ENCODE measurements at places on chromosomes 4 and X.

DNA sequence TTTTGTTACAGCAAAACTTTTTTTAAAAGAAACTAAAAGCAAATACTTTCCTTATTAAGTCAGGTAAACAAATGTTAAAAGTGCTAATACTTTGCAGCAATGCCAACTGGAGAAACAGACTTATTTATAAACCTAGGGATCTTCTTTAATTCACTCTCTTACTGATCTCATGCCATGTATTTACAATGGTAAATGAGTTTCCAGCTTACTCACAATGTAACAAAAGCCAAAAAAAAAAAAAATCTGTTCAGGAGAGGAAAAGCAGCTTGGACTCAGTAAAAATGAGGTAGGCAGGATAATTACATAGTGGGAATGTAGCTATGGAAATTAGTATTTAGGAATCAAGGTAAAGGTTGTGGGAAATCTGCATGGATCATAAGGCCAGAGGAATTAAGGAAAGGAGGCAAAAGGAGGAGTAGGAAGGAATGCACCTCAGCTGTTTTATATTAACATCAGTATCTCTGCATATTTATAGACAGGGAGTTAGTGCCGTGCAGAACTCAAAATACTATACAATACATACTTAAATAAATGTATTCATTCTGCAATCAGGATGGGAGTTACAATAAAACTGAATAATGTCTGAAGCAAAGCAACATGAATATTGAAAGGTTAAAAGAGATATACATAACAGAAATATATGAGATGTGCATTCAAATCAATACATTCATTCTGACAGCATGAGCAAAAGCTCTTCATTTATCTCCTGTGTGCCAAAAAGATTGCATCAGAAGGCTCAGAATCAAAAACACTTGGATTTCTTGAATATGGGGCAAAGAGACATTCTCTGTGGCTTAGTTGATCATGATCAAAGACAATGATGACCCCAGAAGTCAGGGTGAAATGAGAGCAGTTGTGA is 57.9 kb upstream of the ETNPPL start:
- DNase-seq: no peak

GRCh38 chr4:136599890-136600289 is 932.4 kb downstream of the PCDH18 start:
- no peak for DNase-seq

GRCh38 chr4:165096776-165097175 is 15.9 kb downstream of the TMEM192 start:
- DNase-seq: peak; percentile 22

DNA sequence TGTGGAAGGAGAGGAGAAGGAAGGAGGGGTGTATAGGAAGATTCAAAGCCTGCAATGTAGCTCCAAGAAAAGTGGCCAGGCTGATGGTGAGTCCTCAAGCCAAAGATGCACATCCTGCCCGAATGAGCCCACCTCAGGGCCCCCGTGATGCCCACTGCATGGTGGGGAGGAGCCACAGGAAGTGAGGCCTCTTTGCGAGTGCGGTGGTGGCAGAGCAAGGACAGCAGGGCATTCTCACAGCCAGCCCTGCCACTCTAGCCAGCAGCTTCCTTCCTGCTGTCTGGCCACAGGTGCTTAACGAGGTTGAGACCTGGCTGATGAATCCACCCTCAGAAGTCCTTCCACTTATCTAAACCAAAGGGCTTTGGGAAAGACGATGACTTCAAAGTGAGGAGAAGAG is 55.8 kb downstream of the BCOR start:
- DNase-seq: no peak

DNA sequence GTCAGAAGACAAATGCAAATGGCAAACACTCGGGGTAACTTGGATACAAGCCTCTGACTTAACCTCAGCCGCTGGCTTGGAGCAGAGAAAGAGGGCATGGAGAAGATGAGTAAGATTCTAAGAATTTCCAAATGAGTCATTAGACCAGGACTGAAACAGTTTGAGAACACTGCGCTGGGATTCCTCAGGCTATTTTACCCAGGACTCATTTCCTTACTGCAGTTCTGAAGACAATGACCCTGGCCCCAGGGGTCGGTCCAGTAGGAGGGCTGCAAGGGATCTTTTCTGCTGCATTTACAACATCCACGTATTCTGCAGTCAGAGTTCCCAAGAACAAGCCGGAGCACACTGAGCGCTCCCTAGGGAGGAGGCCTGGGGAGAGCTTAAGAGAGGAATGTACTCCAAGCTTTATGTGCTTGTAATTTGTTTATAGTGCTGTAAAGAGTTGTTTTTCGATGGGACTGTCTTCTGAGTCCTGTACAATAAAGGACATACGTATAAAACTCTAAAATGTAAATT is 27.3 kb upstream of the SORBS2 start:
- peak; percentile 99 for DNase-seq

DNA sequence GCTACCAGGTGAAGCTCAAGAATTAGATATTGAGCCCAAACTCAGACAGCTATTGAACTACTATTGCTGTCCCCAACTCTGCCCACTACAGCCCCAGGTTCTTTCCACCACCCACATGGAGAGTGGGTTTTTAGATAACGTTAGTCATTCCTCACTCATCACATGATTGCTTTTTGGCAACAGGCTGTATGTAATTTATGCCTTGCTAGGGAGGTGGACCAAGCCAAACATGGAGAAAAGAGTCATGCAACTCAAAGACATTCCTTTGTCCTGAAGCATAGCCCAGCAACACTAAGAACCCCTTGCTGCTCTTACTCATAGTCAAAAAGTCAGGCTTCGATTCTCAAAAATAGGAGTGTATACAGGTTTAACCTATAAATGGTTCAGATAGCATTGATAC is 275.9 kb upstream of the VCX3A start:
- no peak for DNase-seq

DNA sequence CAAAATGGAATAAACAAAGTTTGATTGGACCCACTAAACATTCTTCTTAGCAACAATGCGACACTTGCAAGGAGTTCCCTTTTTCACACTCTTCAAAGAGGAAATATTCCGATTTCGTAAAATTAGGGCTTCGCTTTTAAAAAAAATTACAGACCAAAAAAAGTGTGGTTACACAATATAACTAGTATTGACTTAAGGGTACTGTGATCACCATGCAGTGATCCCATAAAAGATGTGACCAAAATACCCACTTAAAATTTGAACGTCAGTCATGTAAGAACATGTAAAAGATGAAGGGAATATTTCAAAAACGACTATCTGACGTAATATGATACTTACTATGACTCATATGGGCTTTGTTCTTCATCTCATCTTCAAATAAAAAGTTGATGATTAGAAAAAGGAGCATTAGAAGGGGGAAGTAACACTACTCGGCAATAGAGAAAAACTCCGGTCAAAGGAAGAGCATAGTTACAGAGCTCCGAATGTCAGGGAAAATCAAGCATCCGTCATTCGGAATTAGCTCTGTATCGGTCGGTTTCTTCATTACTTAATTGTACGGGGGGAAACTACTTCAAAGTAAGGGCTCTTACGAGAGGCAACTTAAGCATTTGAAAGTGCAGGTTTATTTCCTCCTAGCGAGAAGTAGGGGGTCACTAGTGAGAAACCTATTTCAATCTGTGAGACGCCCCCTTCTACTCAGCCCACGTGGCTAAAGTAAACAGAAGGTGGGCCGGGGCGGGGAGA is 1.3 kb upstream of the TET2 start:
- peak; percentile 38 for DNase-seq

DNA sequence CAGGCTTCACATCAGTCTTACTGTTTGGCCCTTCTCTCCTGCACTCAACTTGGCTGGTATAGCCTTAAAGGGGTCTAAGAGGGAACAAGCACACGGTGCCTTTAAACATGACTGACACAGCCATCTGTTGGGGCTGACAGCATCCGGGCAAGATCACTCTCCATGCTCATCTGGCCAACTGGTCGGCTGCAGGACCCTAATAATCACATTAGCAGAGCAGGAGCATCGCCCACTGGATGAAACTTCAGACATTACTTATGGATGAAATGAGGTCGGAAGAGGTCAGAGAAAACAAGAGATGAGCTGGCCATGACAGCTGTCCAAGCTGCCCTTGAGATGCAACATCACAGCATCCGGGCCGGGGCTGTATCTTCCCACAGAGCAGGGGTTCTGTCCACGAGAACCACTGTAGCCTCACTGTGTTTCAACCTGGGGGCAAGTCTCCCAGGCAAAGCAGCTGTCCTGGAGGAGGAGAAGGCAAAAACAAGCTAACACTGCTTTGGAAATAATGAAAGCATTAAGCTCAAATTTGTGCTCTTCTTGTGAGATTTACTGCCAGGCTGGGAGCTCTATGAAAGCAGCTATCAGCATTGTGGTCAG is 94.4 kb upstream of the TTC29 start:
- DNase-seq: peak; percentile 93

- peak; percentile 4 for DNase-seq
Measured at GRCh38 chr4:129314781-129315180, 218.8 kb downstream of the C4orf33 start.

GRCh38 chrX:140507982-140508305 is 3.1 kb upstream of the SOX3 start:
- no peak for DNase-seq

- peak; percentile 71 for DNase-seq
Measured at GRCh38 chr4:98447648-98448047, 186.5 kb downstream of the RAP1GDS1 start.

- DNase-seq: peak; percentile 29
Measured at GRCh38 chr4:177107288-177107921, 202.3 kb upstream of the NEIL3 start.

- no peak for DNase-seq
Measured at GRCh38 chrX:21813612-21814368, 25.6 kb upstream of the MBTPS2 start.

- DNase-seq: no peak
Measured at GRCh38 chr4:101763576-101763975, 27.0 kb upstream of the BANK1 start.

- DNase-seq: no peak
Measured at GRCh38 chrX:152313529-152314302, 137.4 kb downstream of the GABRA3 start.

- DNase-seq: no peak
Measured at GRCh38 chrX:28979877-28980276, 392.6 kb downstream of the IL1RAPL1 start.

- DNase-seq: no peak
Measured at GRCh38 chr4:44235897-44236296, 212.7 kb downstream of the KCTD8 start.

- no peak for DNase-seq
Measured at GRCh38 chrX:46737462-46737861, 21.5 kb downstream of the SLC9A7 start.

- peak; percentile 49 for DNase-seq
Measured at GRCh38 chrX:40098264-40099054, 701 bp upstream of the BCOR start.

GRCh38 chr4:143345356-143345755 is 8.7 kb downstream of the GAB1 start:
- DNase-seq: no peak

DNA sequence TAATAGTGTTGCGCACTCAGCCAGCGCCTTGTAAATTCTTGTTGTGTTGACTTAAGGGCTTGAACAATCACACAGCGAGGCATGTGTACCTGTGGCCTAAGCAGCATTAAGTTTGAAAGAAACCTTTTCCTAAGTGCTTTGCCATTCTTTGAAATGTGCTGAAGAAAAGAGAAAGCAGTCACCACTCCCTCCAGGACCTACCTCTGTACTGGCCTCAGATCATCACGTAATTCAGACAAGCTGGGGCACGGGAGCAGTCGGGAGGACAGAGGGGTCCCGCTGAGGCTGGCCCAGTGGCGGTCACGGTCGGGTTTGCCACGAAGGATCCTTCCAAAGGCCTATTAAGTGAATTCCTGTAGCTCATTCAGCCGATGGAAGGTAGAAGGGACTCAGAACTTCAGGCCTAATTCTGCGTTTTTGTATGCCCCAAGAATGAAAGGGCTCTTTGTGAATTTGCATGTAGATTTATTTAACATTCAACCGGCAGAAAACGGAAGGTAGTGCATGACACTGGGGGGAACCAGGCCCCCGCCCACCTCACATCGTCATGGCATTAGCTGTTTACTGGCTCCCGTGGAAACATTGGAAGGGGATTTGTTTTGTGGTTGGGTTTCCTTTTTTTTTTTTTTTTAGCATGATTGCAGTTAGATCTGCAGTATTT is 106.3 kb downstream of the TRAPPC11 start:
- DNase-seq: no peak

DNA sequence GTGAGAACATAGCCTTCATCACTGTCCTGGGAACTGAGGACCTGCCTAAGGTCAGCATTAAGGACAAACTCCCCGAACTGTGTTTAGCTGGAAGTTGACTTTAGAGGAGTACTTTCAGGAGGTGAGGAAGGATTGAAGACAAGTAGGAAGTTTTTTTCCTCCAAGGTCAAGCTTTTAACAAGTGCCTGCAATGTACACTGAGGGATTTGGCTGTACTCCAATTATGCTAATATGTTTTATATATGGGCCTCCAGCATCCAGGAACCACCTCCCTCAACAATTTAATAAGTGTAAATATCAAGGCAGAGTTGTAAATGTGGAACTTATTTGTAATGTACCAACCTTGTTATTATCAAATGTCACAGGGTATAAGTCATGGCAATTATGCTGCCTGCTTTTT is 726.2 kb downstream of the RPA4 start:
- DNase-seq: no peak

- DNase-seq: peak; percentile 1
Measured at GRCh38 chr4:48509543-48509942, 19.5 kb downstream of the ZAR1 start.

DNA sequence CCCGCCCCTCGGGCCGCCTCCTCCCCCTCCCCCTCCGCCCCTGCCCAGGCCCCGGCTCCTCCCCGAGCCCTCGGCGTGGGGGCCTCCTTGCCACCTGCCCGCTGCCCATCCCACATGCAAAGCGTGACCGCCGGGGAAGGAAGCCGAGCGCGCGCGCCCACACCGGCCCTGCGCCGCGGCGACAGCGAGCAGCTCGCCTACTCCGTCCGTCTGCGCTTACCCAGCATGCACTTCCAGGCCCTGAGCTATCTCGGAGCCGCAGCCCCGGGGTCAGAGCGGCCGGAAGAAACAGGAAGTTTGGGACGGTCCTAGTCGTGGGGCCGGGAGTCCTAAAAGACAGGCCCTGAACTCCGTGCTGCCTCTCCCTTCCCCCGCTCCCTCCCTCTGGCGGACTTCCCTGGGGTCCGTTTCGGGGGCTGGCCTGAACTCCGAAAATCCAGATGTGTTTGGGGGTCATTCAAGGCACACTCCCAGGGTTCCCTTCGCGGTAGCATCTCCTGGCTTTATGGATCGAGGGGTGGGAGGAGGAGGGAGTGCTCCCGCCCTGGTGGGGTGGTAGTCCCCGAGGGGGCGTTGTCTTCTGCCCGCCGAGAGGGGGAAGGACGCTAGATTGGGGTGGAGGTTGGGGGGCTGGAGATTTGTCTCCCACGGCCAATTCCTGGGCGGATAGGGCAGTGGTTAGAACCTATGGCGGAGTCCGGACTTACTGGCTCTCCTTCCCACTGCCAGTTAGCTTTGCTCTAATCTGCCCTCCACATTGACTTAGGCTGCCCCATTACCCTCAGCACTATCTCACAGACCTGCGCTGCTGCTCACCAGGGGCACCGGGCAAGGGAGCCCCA is 25.0 kb upstream of the BCORL1 start:
- peak; percentile 53 for DNase-seq

GRCh38 chr4:184655889-184656869 is 6.6 kb downstream of the PRIMPOL start:
- peak; percentile 46 for DNase-seq

All from LHCN-M2 (cell line).